ENCODE measurements at places on chromosomes 11 and 22. TPM values are rescaled to one million over a fixed set of nuclear protein-coding genes. Genes with fewer than 3 reads are reported as not detected.

DNA sequence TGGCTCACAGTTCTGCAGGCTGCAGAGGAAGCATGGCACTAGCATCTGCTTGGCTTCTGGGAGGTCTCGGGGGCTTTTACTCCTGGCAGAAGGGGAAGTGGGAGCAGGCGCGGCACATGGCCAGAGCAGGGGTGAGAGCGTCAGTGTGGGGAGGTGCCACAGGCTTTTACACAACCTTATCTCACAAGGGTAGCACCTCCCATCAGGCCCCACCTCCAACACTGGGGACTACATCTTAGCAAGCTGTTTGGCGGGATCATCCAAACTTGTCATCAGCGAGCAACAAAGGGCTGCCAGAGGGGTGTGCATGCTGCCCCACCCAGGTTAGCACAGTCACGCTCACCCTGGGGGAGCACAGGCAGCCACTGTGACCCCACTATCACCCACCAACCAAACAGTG lies 18.9 kb upstream of the YPEL1 start:
- DNase-seq: no peak

GRCh38 chr22:32836280-32837123 lies 35.0 kb downstream of the TIMP3 start:
- no peak for DNase-seq

- no peak for DNase-seq
Measured at GRCh38 chr11:68657021-68657780, 27.1 kb upstream of the GAL start.

GRCh38 chr11:2770096-2770751 lies 70.4 kb upstream of the KCNQ1OT1 start:
- DNase-seq: no peak

The OR52I2 gene
- not detected for total RNA-seq
